LHCN-M2 (cell line): ENCODE measurements at places on chromosomes 3 and 15. TPM values are rescaled to one million over a fixed set of nuclear protein-coding genes. Genes with fewer than 3 reads are reported as not detected.

SYNPR gene
- total RNA-seq, result not detected in 2 replicates

CYP1A2 gene
- total RNA-seq, result not detected in 2 replicates

ABHD17C gene
- 2.0 and 3.4 TPM in 2 replicates for total RNA-seq

CHL1 gene
- not detected in 2 replicates for total RNA-seq

KBTBD13 gene
- not detected in 2 replicates for total RNA-seq

PODXL2 gene
- 4.3 and 6.1 TPM in 2 replicates for total RNA-seq

PIERCE2 gene
- total RNA-seq, result 3.4 and 4.6 TPM in 2 replicates

RPP25 gene
- 8.9 and 9.1 TPM in 2 replicates for total RNA-seq

AGTR1 gene
- total RNA-seq, result 5.1 and 6.4 TPM in 2 replicates

CCDC33 gene
- total RNA-seq, result not detected in 2 replicates

FANCD2OS gene
- total RNA-seq, result not detected in 2 replicates

SLC2A2 gene
- not detected in 2 replicates for total RNA-seq

CD200R1 gene
- not detected in 2 replicates for total RNA-seq

KAT2B gene
- 13.2 and 15.2 TPM in 2 replicates for total RNA-seq

CCK gene
- not detected in 2 replicates for total RNA-seq

CPA3 gene
- total RNA-seq, result 1.3 and 1.9 TPM in 2 replicates

SH2D7 gene
- not detected in 2 replicates for total RNA-seq

GABPB1 gene
- 30.3 and 32.5 TPM in 2 replicates for total RNA-seq

SPSB4 gene
- total RNA-seq, result 0.52 and 0.58 TPM in 2 replicates

PROS1 gene
- total RNA-seq, result 73.7 and 75.9 TPM in 2 replicates

SMCO1 gene
- total RNA-seq, result not detected in 2 replicates

RBM6 gene
- total RNA-seq, result 41.3 and 43.9 TPM in 2 replicates

C2CD4A gene
- total RNA-seq, result not detected in 2 replicates

CYP11A1 gene
- not detected in 2 replicates for total RNA-seq

EFHB gene
- total RNA-seq, result 0.13 and 0.34 TPM in 2 replicates

A4GNT gene
- total RNA-seq, result not detected in 2 replicates

GFM1 gene
- total RNA-seq, result 58.2 and 75.2 TPM in 2 replicates

TMCO5A gene
- total RNA-seq, result not detected in 2 replicates

DNAJA4 gene
- total RNA-seq, result not detected in 2 replicates

SHF gene
- 8.8 and 14.2 TPM in 2 replicates for total RNA-seq

CCDC54 gene
- not detected in 2 replicates for total RNA-seq

THSD4 gene
- total RNA-seq, result 10.4 and 13.0 TPM in 2 replicates

DUOXA2 gene
- not detected in 2 replicates for total RNA-seq

CDCP1 gene
- 19.6 and 23.0 TPM in 2 replicates for total RNA-seq

XCR1 gene
- total RNA-seq, result 0.06 TPM in 1 of 2 replicates, not detected in the other

XYLB gene
- total RNA-seq, result 2.2 and 3.0 TPM in 2 replicates

EDEM1 gene
- 25.6 and 25.7 TPM in 2 replicates for total RNA-seq

CPNE9 gene
- total RNA-seq, result not detected in 2 replicates

GASK1A gene
- total RNA-seq, result not detected in 2 replicates

NR1I2 gene
- not detected in 2 replicates for total RNA-seq

ERC2 gene
- 0.11 TPM in 1 of 2 replicates, not detected in the other for total RNA-seq

IL17RB gene
- not detected in 2 replicates for total RNA-seq

USP4 gene
- 8.5 and 11.0 TPM in 2 replicates for total RNA-seq

SETD5 gene
- total RNA-seq, result 51.2 and 51.8 TPM in 2 replicates

TUSC7 gene
- total RNA-seq, result not detected in 2 replicates

TWF2 gene
- 136 and 145 TPM in 2 replicates for total RNA-seq

LRRIQ4 gene
- total RNA-seq, result not detected in 2 replicates

SYNM gene
- 5.2 and 5.6 TPM in 2 replicates for total RNA-seq

ICE2 gene
- total RNA-seq, result 16.4 and 20.0 TPM in 2 replicates

SKOR1 gene
- 0.06 TPM in 1 of 2 replicates, not detected in the other for total RNA-seq

TM4SF18 gene
- 3.0 and 5.2 TPM in 2 replicates for total RNA-seq

RPUSD3 gene
- total RNA-seq, result 48.0 and 60.2 TPM in 2 replicates

SNAP23 gene
- 36.5 and 58.0 TPM in 2 replicates for total RNA-seq
